CD4-positive, CD25-positive, alpha-beta regulatory T cell (primary cell): ENCODE measurements at places on chromosomes 1 and 21. TPM values are rescaled to one million over a fixed set of nuclear protein-coding genes. Genes with fewer than 3 reads are reported as not detected.

GRCh38 chr1:91651243-91651642 is 150.6 kb downstream of the CDC7 start:
- no peak for DNase-seq

GRCh38 chr21:32073190-32073589 is 200.4 kb downstream of the HUNK start:
- DNase-seq = no peak

GRCh38 chr1:116377541-116378529 is 4.8 kb downstream of the ATP1A1 start:
- DNase-seq = peak; percentile 87

GRCh38 chr1:207268337-207268736 is 53.1 kb upstream of the CD55 start:
- no peak for DNase-seq

DNA sequence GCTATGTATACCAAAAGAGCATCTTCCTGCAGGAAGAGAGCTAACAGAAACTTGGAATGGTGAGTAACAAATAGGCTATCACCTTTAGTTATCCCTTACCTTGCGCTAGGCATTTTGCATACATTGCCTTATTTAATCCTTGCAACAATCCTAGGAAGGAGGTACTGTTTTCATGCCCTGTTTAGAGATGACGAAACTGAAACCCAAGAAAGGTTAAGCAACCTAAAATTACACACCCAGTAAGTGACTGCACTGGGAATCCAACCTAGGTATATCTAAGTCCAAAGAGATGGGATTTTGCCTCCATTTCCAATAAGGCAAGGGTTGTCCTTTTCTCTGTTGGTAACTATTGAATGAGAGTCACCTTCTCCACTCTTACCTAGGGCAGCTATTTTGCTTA is 144.5 kb downstream of the TM2D1 start:
- no peak for DNase-seq

- DNase-seq = no peak
Measured at GRCh38 chr21:41322496-41323382, 6.1 kb downstream of the FAM3B start.

DNA sequence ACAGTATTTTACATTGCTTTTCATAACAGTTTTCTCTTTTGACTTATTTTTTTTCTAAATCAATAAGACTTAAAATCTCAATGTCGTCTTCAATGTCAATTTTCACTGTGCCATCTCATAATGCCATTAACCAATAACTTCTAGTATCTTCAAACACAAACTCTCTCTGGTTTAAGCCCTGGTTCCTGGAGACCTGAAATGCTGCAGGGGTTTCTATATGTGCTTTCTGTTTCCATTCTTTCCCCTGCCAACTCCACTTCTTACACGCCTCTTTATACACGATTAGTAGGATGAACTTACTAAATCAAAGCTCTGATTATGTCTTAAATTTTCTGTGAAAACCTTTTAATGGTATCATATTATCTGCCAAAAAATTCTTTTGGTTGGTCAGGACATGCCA is 191.4 kb downstream of the AMY1C start:
- DNase-seq = no peak

GRCh38 chr1:14842891-14843290 is 244.4 kb downstream of the KAZN start:
- DNase-seq = no peak

GRCh38 chr1:83637586-83637985 is 361.3 kb downstream of the TTLL7 start:
- no peak for DNase-seq

DNA sequence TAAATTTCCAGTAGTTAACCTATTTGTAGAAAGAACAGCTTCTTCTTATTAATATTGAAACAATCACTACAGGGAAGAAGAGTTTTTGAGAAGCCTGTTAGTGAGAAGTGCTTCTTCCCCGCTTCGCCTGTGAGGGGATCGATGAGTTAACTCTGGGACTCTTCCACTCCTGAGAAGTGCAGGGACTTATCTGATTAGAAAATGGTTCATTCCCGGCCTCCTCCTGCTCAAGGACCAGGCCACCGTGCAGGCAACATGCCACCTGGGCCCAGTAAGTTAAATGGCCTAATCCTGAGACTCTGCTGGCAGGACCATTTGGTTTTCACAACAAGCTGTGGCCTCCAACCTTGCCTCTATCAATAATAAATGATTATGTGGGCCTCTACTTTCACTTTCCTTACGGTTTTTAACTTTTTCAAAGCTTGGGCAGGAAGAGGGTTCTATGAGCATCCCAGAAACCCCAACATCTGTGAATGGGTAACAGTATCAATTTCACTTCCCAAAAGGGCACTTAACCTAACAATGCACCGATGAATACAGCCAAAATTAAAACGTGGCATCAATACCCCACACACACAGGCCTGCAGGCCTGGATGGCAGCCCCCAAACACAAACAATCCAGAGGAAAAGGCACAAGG is 33.1 kb downstream of the SIPA1L2 start:
- no peak for DNase-seq

Gene RBM11
- total RNA-seq = 0.76 TPM

Gene TMEM39B
- total RNA-seq = 13.1 TPM

Gene GPR153
- total RNA-seq = 0.15 TPM

Gene ZBTB17
- total RNA-seq = 93.0 TPM
